Hematopoietic multipotent progenitor cell treated with erythropoietin and hydrocortisone succinate and interleukin-3 and kit ligand, for 4 days (in vitro differentiated cells): ENCODE measurements at places on chromosomes 11 and 22.

- peak; percentile 92 for DNase-seq
Observed at GRCh38 chr11:76602431-76602861, 68.1 kb downstream of the LRRC32 start.

GRCh38 chr11:13964771-13965074, 2.2 kb downstream of the SPON1 start:
- no peak for DNase-seq

- DNase-seq = no peak
Observed at GRCh38 chr11:59180168-59180776, 8.3 kb downstream of the DTX4 start.

- no peak for DNase-seq
Observed at GRCh38 chr22:44782363-44782963, 30.1 kb downstream of the ARHGAP8 start.

DNA sequence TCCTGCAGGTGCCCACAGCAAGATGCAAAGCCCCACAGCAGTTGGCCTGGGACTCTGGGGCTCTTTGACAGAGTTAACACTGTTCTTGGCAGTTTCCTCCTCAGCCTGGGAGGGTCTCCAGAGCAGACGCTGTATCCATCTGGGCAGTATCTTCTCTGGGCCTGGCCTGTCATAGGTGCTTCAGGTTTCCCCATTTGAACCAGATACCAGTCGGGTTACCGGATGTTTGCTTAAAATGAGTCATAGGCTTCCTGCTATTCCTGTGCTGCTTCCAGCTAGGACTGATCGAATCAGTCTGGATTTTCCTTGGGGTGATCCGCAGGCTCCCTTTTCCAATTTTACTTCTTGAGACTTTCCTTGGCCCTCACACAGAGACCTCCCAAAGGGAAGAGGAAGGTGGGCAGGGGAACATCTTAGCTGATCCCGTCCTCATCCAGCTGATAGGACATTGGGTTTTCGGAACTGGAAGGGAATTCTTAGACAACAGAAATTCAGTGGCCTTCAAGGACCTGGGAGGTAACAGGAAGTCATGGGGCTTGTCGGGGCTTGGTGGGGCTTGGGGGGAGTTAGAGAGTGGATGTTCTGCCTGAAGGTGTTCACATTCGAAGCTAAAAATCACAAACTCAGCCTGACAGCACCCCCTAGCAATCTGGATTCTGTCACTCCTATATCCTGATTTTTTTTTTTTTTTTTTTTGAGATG, 2.4 kb upstream of the RANGAP1 start:
- DNase-seq = peak; percentile 29

DNA sequence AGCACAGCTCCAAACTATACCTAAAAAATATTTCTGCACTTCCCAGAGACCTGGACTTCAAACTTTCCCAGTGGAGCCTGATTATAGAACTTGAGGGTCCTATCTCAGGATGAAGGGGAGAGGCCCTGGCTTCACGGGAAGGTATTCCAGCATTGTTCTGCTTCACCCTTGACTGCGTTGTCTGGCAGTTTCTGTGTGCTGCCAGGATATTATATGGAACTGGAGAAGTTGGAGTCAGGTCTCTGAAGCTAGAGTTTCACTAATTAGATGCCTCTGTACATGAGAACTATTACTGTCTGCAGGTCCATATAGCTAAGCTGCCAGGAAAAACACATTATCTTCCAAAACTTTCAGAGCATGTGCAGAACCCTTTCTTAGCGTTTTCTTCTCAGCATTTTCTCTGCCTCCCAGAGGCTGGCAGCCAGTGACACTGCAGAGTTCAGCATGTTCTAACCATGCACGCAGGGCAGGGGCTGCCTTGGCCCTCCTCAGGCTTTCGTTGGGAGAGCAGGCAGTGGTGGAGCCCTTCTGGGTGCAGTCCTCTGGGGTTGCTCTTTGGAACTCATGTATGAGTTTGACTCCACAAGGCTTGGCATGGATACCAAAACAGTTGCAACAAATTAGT, 99.3 kb downstream of the CWC15 start:
- DNase-seq = no peak

GRCh38 chr11:68181719-68182451, 31.2 kb downstream of the KMT5B start:
- no peak for DNase-seq

- DNase-seq = no peak
Observed at GRCh38 chr11:122038543-122038942, 77.5 kb downstream of the BLID start.

DNA sequence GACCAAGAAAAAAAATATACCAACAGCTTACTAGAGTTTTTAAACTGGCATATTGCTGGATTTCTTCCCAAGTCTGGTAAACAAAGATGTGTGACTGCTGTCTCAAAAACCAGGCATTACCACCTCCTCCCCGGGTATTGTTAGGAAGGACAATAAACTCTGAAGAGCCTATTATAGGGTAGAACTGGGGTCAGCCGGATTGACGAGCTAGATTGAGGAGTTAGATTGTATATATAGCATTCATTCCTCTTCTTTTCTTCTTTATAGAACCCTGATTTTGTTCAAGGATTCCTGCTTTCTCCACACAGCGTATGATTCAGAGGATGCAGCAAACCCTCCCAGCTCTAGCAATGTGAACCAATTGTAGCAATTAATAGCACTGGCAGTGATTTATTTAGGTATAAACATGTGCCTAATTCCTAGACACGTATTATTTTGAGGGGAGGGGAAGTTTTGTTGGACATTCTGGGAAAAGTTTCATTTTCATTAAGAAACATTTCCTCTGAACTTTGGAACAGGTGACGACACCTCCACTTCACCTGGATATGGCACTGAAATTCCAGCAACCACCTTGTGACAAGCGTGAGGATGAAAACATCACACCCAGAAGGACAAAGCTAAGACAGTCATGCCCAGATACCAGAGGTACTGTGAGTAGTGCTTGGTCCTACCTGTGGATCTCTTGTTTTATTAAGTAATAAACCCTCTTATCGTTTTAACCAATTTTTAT, 679.4 kb upstream of the KIRREL3 start:
- DNase-seq = no peak
